ENCODE measurements at places on chromosomes 3 and 15.

- no peak for DNase-seq
These were observed 167.1 kb downstream of the SHOX2 start for GRCh38 chr3:157939166-157939565.

GRCh38 chr15:31434588-31435260, 108.1 kb downstream of the KLF13 start:
- peak; percentile 82 for DNase-seq

DNA sequence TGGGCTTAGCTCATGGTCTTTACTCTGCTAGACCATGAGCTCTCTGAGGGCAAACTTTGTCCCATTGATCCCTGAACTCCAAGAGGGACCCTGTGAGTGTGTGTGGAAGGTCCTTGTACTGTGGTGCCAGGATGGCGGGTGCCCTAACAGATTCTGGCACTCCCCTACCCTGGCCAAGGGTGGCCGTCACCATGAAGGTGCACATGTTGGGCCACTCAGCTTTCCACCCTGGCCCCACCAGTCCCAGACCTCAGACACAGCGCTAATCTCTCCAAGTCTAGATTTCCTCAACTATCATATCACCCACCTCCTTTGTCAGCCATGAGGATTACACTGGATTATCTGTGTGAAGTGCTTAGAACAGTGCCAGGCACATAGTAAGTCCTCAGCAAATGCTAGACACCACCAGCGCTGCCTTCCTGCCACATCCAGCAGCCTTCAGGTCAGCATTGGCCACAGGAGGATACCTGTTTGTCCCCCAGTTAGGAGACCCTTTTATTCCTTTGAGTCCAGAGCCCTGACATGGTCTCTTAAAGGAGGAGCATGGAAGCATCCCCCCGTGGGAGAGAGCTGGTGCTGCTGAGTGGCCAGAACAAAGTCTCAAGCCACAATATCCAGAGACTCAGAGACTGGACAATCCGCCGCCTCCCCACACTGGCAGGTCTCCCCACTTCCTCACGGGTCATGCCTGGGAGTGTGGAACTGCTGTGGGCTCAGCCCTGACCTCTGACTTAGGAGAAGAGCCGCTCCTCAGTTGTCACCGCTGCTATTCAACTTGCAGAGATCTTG, 44.5 kb upstream of the SLCO2A1 start:
- no peak for DNase-seq

GRCh38 chr3:186255703-186256331, 106.2 kb downstream of the DGKG start:
- DNase-seq: no peak

- no peak for DNase-seq
These were observed 169.8 kb upstream of the ROBO1 start for GRCh38 chr3:79937567-79937966.

DNA sequence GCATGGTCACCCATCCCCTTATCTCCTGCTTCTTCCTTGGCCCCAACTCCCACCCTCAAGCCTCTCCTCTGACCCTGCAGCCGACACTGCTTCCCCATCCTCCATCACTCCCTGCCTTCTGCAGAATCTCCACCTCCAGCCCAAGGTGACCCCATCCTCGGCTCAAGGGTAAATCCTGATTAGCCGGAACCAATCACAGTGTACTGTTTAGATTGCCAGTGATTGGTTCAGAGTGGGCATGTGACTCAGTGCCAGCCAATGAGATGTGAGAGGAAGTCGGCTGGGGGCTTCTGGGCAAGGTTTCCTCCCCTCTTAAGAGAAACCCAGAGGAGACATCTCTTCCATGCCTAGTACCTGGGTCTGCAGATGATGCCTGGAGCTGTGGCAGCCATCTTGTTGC, 10.3 kb downstream of the CACNA2D2 start:
- DNase-seq: no peak

- DNase-seq: no peak
These were observed 22.7 kb downstream of the SEC61A1 start for GRCh38 chr3:128074851-128075521.

DNA sequence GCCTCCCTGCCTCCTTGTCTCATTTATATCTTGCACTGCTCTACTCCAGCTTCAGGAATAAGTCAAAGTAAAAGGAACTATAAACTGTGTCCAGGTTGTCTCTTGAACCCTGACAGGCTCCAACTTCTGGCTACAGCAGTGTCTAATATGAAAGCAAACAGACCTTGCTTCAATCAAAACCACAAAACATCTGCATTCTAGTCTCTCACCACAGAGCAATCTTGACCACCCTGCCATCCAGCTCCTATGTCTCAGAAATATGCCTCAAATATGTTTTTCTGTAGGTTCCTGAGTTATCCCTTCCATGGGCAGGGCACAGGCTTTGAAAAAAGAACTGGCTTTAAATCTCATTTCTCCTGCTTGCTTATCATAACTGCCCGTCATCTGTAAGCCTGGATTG, 13.0 kb upstream of the RAMAC start:
- no peak for DNase-seq

- no peak for DNase-seq
These were observed 163.3 kb downstream of the ARRDC4 start for GRCh38 chr15:98123834-98124233.

GRCh38 chr3:148789906-148790305, 37.7 kb upstream of the CPB1 start:
- no peak for DNase-seq

- no peak for DNase-seq
These were observed 24.8 kb upstream of the ATG7 start for GRCh38 chr3:11247362-11247761.

- no peak for DNase-seq
These were observed 35.6 kb upstream of the MUC4 start for GRCh38 chr3:195847055-195847950.

DNA sequence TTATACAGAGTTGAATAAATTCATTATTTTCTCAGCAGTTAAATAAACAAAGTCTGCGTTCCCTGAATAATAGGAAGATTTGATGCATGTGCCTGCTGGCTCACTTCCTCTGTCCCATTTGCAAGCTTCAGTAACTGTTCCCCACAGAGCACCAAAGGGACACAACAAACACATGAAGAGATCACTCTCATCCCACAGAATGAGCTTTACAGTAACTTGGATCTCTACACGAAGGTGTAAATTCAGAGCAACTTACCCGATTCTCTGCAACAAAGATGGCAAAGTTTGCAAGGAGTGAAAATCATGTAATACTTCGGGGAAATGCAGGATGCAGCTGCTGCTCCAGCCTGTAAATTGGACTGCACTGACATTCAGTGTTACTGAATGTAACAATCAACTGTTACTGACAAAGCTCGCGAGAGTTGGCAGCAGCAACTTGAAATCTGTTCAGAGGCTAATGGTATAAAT, at the start of gene BCHE:
Gene BCHE, minus strand, starts transcription at position 366 of the 468 bp plus-strand sequence. CDS start 6,390 bp downstream, outside the sequence.
- no peak for DNase-seq

DNA sequence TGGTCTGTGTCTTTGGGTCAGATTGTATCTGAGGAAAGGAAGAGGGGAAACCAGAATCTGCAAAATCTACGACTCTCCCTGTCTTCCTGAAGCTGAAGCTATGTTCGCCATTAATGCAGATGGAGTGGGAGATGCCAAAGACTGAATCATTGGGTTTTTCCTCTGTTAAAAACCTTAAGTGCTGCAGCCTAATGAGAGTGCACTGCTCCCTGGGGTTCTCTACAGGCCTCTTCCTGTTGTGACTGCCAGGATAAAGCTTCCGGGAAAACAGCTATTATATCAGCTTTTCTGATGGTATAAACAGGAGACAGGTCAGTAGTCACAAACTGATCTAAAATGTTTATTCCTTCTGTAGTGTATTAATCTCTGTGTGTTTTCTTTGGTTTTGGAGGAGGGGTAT, 24.0 kb downstream of the RMDN3 start:
- DNase-seq: no peak

GRCh38 chr3:102290241-102290640, 144.6 kb upstream of the ZPLD1 start:
- no peak for DNase-seq

GRCh38 chr15:78392430-78392829, 45.6 kb upstream of the IREB2 start:
- DNase-seq: no peak

GRCh38 chr3:80472459-80472858, 704.7 kb upstream of the ROBO1 start:
- DNase-seq: no peak

- no peak for DNase-seq
These were observed 106.3 kb upstream of the SAMMSON start for GRCh38 chr3:69893274-69893673.

GRCh38 chr3:177781686-177782161, 584.4 kb upstream of the TBL1XR1 start:
- no peak for DNase-seq

GRCh38 chr3:73192036-73192738, 130.7 kb downstream of the EBLN2 start:
- no peak for DNase-seq

DNA sequence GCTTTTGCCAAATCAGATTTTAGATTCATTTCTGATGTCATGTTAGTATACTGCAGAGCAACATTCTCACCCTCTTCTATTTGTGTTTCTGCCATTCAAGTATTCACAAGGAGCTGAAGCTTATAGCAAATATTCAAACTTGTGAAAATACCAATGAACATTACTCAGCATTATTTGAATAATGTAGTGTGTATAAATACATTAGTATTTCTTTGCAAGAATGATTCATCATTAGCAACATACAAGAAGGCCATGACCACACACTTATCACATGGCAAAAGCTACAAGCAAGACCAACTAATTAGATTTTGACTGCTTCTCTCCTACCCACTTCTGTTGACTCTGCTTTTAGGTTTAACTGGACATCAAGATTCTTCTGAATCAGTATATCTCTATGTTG, 124.9 kb downstream of the IGSF11 start:
- DNase-seq: no peak

- no peak for DNase-seq
These were observed 184.8 kb downstream of the MECOM start for GRCh38 chr3:169478566-169479313.
